ENCODE measurements at places on chromosomes 2 and 18.

DNA sequence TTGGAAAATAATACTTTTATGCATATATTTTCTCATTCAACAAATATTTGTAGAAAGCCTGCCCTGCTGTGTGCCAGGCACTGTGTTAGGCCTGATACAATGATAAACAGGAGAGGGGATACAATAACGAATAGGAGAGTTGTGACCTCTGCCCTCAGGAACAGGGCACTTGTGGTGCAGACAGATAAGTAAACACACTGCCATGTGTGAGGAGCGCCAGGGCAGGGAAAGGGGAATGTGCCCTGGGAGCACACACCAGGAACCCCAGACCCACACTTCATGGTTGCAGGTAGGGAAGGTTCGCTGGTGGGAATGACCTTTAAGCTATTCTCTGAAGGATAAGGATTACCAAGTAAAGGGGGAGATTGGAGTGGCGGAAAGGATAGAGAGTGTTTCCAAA, 42.2 kb upstream of the DSC1 start:
- DNase-seq: no peak

GRCh38 chr2:70607121-70607561, 53.5 kb upstream of the TGFA start:
- DNase-seq: no peak

- no peak for DNase-seq
These were observed 25.6 kb downstream of the CDC42EP3 start for GRCh38 chr2:37645836-37646235.

DNA sequence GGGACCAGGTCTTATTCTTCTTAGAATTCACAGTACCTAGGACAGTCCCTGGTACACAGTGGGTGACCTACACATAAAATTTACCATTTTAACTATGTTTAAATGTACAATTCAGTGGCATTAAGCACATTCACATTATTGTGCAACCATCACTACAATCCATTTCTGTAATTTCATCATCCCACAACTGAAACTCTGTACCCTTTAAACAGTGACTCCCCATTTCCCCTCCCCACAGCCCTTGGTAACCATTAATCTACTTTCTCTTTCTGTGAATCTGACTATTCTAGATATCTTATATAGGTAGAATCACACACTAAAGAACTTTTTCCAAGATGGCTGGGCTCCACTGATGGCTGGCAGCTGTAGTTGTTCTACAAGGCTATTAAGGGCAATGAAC, 41.6 kb downstream of the GFPT1 start:
- no peak for DNase-seq

DNA sequence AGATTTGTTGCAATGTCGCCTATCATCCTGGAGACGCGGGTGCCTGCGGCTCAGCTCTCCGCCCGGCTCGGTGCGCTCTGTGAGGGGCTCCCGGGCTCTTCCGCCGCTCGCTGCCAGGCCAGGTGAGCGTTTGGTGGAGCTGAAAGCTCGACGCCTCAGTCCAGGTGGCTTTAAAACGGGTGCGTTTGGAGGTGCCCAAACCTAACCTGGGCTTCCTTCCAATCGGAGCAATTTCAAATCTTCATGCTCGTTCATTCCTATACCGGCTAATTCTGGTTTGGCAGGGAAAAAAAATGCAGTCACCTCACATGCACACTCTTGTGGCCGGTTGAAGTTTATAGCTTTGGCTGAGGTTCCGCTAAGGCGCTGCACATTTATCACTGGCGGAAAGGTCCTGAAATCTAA, at the start of gene SLC16A14:
Gene SLC16A14, minus strand, starts transcription at position 274 of the 405 bp plus-strand sequence. CDS start 9,572 bp downstream, outside the sequence.
- no peak for DNase-seq

- no peak for DNase-seq
These were observed 40.2 kb downstream of the PID1 start for GRCh38 chr2:229230911-229231310.

GRCh38 chr2:61853086-61853846, 594 bp downstream of the FAM161A start:
- no peak for DNase-seq

DNA sequence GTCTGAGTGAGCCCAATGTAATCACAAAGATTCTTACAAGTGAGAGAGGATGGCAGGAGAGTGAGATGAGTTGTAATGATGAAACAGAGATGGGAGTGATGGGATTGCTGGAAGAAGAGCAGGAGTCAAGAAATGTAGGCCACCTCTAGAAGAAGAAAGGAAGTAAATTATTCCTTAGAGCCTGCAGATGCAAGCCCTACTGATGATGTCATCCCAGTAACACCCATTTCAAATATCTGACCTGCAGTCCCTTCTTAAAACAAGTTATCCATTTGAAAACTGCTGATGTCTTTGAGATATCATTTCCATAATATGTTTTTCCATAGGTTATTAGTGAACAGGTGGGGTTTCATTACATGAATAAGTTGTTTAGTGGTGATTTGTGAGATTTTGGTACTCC, 888.0 kb upstream of the SLC39A10 start:
- no peak for DNase-seq

- DNase-seq: no peak
These were observed 280.0 kb downstream of the GALR1 start for GRCh38 chr18:77529492-77530176.
